ENCODE measurements at places on chromosomes 4 and X.

- no peak for DNase-seq
Measured at GRCh38 chr4:54959651-54960116, 165.7 kb downstream of the KDR start.

GRCh38 chr4:123783921-123784320 lies 387.3 kb downstream of the SPRY1 start:
- DNase-seq = no peak

DNA sequence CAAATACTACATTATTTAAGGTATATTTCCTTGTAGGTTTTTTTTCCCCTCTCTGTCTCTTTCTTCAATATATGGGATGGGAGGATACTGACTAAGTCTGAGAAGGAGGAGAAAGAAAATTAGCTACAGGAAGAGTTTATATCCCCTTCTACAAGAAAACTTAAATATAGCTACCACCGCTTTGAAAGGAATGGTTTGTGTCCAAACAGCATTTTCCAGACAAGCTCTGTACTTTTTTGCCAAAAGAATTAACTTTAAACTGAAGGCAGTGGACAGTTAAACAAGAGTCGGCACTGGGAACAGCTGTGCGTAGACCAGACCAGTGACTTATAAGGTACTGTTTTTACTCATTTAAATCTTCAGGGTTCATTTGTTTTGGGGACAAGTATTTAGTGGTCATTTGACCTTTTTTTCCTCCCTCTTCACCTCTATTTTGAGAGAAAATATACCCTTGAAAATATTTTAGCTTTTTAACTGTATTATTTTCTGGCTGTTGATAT lies 303.7 kb downstream of the ARHGAP24 start:
- DNase-seq = no peak

DNA sequence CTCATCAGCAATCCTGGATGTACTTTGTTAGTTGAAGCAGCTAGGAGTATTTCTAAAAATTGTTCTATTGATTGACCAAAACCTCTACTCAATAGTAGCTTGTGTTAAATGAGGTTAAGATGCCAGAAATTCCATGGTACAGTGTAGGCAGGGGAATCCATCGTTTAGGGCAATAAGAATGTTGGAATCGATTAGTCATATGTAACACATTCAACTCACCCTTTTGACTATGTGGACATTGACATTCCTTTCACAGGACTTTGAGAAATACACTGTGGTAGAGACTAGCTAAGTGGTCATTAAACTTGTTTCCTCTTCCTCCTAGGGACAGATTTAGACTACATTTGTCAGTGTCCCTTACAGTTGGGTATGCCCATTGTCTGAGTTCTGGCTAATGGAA lies 40.2 kb downstream of the KDM5C start:
- DNase-seq = no peak

DNA sequence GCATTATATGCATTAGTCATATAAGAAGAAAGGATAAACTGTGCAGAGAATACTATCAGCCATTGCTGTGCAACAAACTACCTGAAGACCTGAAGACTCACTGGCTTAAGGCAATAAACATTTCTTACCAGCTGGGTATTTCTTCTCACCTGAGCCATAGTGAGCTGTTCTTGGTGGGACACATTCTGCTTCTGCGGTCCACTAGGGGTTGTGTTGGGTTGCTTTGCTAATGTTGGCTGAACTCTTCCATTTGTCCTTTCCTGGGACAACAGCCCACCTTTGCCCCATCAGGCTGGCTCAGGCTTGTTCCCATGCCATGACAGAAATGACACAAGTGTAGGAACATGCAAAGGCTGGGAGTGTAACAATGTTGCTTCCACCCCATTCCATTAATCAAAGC lies 388.6 kb downstream of the PCDH7 start:
- DNase-seq = no peak

DNA sequence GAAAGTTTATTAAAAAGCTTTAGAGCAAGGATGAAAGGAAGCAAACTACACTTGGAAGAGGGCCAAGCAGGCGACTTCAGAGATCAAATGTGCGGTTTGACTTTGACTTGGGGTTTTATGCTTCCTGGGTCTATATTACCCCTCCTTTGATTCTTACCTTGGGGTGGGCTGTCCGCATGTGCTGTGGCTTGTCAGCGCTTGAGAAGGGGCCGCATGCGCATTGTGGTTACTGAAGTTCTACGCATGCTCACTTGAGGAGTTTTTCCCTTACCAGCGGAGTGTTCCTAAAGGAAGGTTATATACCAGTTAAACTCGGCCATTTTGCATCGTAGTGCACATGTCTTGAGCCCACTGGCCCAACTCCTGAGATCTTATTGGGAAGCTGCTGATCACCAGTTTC lies 9.9 kb downstream of the ZNF157 start:
- peak; percentile 46 for DNase-seq
